ENCODE measurements at places on chromosomes 7 and 10. TPM values are rescaled to one million over a fixed set of nuclear protein-coding genes. Genes with fewer than 3 reads are reported as not detected.

Gene VPS37D
- 1.3 TPM for total RNA-seq

Gene CH25H
- 0.73 TPM for total RNA-seq

Gene MYL10
- total RNA-seq: not detected

Gene PLEKHS1
- 13.8 TPM for total RNA-seq

Gene CFTR
- 267 TPM for total RNA-seq

Gene TDRD1
- not detected for total RNA-seq

Gene SPDYE1
- not detected for total RNA-seq

DNA sequence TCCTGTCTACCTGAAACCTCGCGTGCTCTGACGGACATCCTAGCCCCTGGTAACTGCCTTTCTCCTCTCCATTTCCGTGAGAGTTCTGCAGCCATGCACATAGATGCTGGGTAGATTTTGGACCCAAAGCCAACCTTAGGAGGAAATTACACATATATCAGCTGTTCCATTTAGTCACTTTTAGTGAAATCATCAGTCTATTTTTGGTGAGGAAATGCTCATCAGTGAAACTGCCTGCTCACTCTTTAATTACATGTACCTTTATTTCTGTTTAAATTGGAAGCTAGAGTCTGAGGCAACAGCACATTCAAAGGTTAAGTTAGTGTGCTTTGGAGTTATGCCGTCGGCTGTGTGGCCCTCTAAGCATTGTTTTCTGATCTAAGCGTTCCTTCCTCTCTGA, 231.3 kb downstream of the WDR37 start:
- H3K27ac ChIP-seq: no peak overlapping the region
- H3K4me3 ChIP-seq: no peak overlapping the region
- DNase-seq: no peak
- H3K27me3 ChIP-seq: peaks cover 86% of the 10 kb centered on the region
- no peaks in the 10 kb centered on the region for H3K36me3 ChIP-seq
- peaks cover 8% of the 10 kb centered on the region for H3K4me1 ChIP-seq

- no peak overlapping the region for H3K27ac ChIP-seq
- no peaks in the 10 kb centered on the region for H3K4me1 ChIP-seq
- H3K4me3 ChIP-seq: peak overlapping the region; percentile 76
- H3K36me3 ChIP-seq: peaks cover 7% of the 10 kb centered on the region
Observed at GRCh38 chr7:27159266-27160144, 3.0 kb upstream of the HOXA7 start.

GRCh38 chr10:10209167-10209566, 808.5 kb upstream of the CELF2 start:
- no peaks in the 10 kb centered on the region for H3K36me3 ChIP-seq
- no peak overlapping the region for H3K4me3 ChIP-seq
- H3K27ac ChIP-seq: no peak overlapping the region

DNA sequence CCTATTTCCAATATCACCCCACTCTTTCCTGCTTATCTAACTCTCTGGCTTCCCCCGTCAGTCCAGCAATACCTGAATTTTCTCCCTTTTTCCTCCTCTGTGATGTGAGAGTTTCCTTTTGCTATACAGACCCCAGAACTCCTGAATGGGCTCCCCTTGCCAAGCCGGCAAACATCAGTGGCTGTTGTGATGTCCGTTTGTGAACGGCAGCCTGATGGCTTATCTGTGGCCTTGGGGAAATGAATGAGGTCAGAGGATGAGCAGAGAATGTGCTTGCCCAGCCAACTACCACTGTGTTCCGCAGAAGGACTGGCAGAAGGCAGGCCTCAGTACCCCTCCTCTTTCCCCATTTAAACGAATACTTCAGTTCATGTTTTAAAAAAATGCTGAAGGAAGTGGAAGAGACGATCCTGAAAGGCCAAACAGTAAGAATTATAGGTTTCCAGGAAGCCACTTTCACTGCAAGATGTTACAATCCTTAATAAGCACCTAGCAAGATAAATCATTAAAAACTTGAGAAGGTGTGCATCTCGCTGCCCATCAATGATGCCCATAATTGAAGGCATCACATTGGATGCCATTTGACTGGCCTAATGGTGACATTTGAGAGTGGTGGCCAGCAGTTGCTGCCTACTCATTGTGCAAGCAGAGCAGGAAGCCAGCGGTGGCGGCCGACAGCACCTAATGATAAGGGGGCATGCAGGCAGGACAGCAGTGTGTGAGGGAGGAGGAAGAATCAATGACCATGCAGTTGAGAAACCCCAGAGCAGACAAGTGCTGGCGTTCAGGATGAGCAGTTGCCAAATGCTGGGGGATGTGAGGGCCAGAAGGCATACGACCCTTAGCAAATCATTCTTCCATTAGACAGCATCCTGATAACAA, 31.5 kb downstream of the SLC18A2 start:
- H3K27ac ChIP-seq: no peak overlapping the region
- H3K36me3 ChIP-seq: no peaks in the 10 kb centered on the region
- no peak for DNase-seq
- no peaks in the 10 kb centered on the region for H3K4me1 ChIP-seq
- no peak overlapping the region for H3K4me3 ChIP-seq

- peaks cover 7% of the 10 kb centered on the region for H3K4me1 ChIP-seq
- no peak overlapping the region for H3K27ac ChIP-seq
- no peak for DNase-seq
- peaks cover 35% of the 10 kb centered on the region for H3K36me3 ChIP-seq
- no peaks in the 10 kb centered on the region for H3K27me3 ChIP-seq
Observed at GRCh38 chr10:43610636-43611035, 4.4 kb downstream of the ZNF485 start.

DNA sequence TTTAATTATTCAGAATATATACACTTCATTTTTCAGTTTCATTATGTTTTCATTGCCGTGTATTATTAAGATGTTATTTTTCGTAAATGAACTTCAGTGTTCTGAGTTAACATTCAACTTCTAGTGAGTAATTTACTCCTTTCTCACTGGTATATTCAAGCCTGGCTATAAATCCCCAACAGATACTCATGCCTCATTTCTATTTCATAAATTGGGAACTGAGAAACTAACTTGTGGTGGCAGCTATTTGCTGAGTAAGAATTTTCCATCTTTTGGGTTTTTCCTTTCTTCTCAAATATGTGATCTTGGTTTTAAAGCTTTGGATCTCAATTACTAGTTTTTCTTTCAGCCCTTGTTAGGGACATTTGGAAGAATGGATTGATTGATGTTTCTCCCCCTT, 281.1 kb downstream of the CDK14 start:
- no peak overlapping the region for H3K27ac ChIP-seq
- no peaks in the 10 kb centered on the region for H3K27me3 ChIP-seq
- no peaks in the 10 kb centered on the region for H3K4me1 ChIP-seq
- H3K36me3 ChIP-seq: no peaks in the 10 kb centered on the region

DNA sequence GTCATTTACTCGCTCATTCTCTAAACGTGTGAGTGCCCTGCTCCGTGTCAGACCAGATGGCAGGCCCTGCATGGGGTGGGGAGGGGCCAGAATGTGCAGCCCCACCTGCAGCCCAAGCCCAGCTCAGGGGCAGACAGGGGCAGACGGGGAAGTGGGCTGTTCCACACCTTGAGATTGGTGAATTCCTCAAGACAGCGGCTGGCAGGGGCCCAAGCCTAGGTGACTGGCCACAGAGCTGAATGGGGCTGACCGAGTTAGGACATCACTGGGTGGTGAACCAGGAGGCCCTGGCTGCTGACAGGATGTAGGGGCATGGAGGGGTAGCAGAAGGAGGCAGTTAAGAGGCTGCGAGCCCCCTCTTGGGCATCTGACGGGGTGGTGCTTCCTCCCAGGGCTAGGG, 79.1 kb downstream of the MGMT start:
- no peak for DNase-seq
- no peak overlapping the region for H3K27ac ChIP-seq
- H3K4me1 ChIP-seq: no peaks in the 10 kb centered on the region
- no peaks in the 10 kb centered on the region for H3K27me3 ChIP-seq
- peaks cover 4% of the 10 kb centered on the region for H3K36me3 ChIP-seq

DNA sequence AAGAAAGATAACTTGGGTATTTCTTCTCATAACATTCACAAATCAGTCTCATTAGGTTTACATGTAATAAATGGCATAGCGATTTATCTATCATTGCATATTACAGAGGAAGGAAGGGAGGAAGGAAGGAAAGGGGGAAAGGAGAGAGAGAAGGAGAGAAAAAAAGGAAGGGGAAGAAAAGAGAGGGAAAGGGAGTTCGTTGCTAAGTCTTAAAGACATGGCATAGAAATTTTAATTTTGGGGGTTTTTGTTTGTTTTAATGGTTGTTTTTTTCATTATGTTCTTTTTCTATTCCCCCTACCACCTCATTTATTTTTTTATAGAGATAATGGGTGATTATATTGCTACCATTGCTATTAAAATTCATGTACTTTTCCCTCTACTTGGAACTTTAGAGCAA, 604.3 kb downstream of the IPMK start:
- no peak overlapping the region for H3K4me3 ChIP-seq
- peaks cover 6% of the 10 kb centered on the region for H3K4me1 ChIP-seq
- no peaks in the 10 kb centered on the region for H3K27me3 ChIP-seq
- H3K27ac ChIP-seq: no peak overlapping the region
- no peaks in the 10 kb centered on the region for H3K36me3 ChIP-seq
- DNase-seq: no peak

DNA sequence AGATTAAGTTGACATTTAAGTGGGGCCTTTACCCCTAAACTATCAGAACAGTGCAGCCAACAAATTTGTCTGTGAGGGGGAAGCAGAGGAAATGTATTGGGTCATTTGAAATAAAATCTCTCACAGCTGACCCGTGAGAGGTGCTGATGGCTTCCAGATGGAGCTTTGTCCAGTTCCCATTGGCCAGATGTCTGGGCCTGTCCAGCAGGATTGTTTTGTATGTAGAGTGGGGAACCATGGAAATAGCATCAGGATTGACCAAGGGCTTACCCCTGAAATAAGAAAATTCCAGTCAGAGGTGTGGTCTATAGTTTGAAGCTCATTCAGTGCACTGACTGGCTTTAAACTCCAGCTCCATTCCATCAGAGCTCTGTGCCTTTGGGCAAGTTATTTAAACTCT, 50.6 kb downstream of the INHBA start:
- no peak overlapping the region for H3K4me3 ChIP-seq
- no peak overlapping the region for H3K27ac ChIP-seq
- no peaks in the 10 kb centered on the region for H3K36me3 ChIP-seq

DNA sequence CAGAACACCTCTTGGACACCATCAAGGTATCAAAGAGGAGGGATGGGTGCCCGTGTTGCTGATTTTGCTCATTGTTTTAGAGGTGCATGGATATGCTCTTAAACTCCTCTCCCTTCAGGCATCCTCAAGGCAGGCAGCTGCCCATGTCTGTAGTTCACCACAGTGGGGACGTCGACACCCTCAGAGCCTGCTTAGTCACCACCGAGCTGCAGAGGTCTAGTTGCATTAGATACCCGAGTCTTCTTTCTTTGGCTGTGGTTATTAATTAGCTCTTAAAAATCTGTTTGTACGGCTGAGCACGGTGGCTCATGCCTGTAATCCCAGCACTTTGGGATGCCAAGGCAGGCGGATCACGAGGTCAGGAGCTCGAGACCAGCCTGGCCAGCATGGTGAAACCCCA, 24.7 kb upstream of the TSPAN13 start:
- H3K4me3 ChIP-seq: no peak overlapping the region
- no peak for DNase-seq
- H3K36me3 ChIP-seq: no peaks in the 10 kb centered on the region
- no peak overlapping the region for H3K27ac ChIP-seq
- no peaks in the 10 kb centered on the region for H3K27me3 ChIP-seq
- no peaks in the 10 kb centered on the region for H3K4me1 ChIP-seq

GRCh38 chr10:13617116-13617515, 30.4 kb downstream of the PRPF18 start:
- H3K36me3 ChIP-seq: peaks cover 5% of the 10 kb centered on the region
- no peaks in the 10 kb centered on the region for H3K4me1 ChIP-seq
- H3K27me3 ChIP-seq: no peaks in the 10 kb centered on the region
- H3K4me3 ChIP-seq: no peak overlapping the region
- H3K27ac ChIP-seq: no peak overlapping the region
- no peak for DNase-seq

DNA sequence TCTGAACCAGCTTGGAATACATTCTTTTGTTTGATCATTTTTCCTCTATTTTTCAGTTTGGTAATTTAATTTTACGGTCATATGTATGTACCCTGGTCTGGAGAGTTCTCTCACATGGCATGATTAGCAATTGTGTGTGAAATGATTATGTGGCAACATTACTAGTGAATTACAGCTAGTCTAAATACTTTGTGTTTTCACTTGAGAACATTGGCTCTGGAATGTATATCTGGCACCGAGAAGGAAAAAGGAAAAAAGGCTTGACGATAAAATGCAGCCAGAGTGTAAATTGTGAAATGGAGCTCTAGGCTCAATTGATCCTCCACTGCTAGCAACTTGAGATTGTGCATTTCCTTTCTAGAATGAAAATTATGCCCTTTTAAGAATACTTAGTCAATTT, 397.2 kb downstream of the EXOC4 start:
- DNase-seq: no peak
- no peak overlapping the region for H3K27ac ChIP-seq
- H3K27me3 ChIP-seq: no peaks in the 10 kb centered on the region
- peaks cover 22% of the 10 kb centered on the region for H3K4me1 ChIP-seq

DNA sequence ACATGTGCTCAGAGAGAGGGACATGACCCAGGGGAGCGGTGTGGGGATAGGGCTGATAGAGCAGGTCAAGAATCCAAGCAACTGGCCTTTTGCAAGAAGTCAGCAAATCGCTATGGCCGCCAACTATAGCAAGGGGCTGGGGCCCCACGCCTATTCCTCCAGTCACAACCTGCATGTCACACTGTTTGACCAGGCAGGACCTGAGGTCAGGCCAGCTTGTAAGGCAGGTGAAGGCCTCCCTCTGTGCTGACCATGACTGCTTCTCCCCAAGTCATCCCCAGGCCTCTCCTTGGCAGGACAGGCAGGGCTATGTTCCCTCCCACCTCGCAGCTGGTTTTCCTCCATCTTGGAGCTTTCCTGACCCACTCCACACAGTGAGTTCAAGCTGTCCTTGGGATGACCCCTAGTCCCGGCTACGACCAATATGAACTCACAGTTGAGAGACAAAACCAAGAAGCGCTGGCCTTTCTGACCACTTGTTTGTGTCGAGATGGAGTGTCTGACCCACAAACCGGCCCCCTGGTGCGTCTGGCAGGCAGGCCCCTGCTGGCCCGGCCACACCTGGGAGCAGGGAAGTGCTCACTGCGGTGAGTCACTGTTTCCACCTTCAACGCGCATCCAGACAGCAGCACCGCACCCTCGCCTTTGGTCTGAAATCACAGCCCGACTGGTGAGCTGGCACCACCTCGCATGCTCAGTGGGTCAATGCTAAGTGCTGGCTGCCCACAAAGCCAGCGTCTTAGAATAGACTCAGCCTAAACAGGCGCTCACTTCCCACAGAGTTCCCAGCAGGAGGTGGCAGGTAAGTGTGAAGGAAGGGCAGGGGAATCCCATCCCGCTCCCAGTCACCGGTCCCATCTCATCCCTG, 81.4 kb downstream of the VWA2 start:
- H3K4me1 ChIP-seq: peaks cover 23% of the 10 kb centered on the region
- DNase-seq: peak; percentile 85
- peak overlapping the region; percentile 57 for H3K4me3 ChIP-seq
- peak overlapping the region; percentile 88 for H3K27ac ChIP-seq
- peaks cover 10% of the 10 kb centered on the region for H3K36me3 ChIP-seq
- H3K27me3 ChIP-seq: no peaks in the 10 kb centered on the region

DNA sequence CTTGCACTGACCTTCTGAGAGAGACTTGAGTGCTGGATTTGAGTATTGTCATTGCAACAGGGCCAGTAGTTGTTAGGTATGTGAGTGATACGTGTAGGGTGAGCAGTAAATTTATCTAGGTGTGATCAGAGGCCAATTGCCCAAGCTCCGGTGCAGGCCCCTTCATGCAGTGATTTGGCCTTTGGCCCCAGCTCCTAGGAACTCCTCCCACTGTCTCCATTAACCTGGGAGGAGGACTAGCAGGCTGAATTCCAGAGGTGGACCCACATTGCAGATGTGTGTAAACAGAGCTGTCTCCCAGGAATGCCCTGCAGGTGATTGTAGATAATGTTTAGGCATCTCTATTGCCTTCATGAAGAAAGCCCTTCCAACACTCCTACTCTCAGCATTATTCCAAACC, 19.5 kb downstream of the TCF7L2 start:
- H3K4me1 ChIP-seq: peaks cover 21% of the 10 kb centered on the region
- H3K27ac ChIP-seq: no peak overlapping the region
- peaks cover 21% of the 10 kb centered on the region for H3K36me3 ChIP-seq
- DNase-seq: no peak
